ENCODE measurements at places on chromosomes 11 and 22. TPM values are rescaled to one million over a fixed set of nuclear protein-coding genes. Genes with fewer than 3 reads are reported as not detected.

The MTCH2 gene
- 56.1 TPM for total RNA-seq

DNA sequence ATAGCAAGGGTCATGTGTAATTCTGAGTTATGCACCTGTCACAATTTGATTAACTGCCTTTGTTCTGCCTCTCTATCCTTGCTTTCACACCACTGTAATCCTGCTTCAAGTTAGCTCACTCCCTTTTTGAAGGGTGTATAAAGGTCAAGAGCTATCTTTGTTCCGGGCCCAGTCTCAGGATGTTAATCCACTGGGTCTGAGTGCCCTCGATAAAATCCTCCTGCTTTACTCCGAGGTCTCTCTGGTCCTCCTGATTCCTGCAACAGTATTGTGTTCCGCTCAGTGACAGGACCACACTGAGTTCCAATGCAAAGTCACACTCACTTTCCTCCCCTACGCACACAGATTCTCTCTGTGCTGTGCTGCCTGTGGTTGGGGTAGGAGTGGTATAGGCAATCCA is 186.5 kb downstream of the DYNC2H1 start:
- no peak for DNase-seq
- H3K36me3 ChIP-seq = no peaks in the 10 kb centered on the region
- no peak overlapping the region for H3K4me3 ChIP-seq

The LYVE1 gene
- total RNA-seq = 108 TPM

DNA sequence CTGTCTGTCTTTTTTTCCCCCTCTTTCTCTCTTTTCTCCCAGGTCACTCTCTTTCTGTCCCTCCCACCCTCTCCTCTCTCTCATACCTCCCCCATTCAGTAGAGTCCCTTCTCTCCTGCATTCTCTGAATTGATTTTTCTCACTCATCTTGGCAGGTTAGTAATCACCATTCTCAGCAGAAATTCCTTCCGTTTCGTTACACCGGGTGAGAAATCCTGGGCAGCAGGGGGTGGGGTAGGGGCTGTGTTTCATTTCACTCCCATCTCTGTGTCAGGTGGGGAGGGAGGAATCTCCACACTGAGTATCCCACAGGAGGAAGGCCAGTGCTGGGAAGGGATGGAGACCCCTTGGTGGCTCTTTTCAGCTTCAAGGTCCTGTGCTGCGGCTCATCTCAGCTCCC is 253.5 kb downstream of the MIAT start:
- no peak overlapping the region for H3K4me3 ChIP-seq
- no peak for DNase-seq
- H3K36me3 ChIP-seq = no peaks in the 10 kb centered on the region
- H3K27ac ChIP-seq = no peak overlapping the region

The ELFN2 gene
- 0.72 TPM for total RNA-seq

Data from upper lobe of right lung (tissue), 1 donor.